ENCODE measurements at places on chromosomes 2 and 18.

DNA sequence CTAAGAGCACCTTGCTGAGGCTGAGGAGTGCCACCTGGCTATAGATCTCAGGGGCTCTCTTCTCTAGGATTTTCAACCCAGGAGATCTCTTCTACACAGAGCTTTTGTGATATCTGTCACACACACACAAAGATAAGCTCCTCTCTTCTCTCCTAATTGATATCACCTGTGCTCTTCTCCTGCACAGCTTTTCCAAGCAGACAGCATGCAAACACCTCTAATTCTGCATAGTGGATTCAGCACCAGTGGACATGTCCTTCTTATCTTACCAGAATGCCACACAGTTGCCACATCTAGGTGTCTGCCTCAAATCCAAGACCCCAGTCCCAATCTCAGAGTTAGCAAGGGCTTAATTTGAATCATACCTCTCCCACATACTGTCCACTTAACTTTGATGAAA lies 43.9 kb downstream of the LRATD1 start:
- DNase-seq, result no peak

DNA sequence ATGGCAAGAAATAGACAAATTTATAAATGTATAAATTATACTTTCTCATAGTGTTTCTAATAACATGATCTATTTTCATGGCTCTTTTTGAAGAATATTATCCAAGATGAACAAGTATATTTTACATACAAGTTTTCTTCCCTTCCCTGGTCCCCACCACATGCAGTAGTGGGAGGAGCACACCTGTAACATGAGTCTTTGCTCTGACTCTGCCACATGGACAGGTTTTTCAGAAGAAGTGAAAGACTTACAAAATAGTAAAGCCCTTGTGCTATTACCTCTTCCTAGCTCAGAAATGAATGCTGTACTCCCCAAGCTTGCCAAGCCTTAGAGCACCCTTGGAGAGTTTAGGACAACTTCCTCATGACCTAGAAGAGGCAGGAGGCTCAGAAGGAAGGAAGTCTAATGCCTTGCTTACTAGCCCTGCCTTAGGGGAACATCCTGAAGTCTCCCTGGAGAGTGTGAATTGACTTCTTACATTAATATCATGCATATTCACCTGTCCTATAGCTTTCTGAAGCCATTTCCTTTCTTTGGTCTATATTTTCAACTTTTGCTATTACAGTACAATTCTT lies 18.4 kb downstream of the MXD1 start:
- DNase-seq, result no peak

DNA sequence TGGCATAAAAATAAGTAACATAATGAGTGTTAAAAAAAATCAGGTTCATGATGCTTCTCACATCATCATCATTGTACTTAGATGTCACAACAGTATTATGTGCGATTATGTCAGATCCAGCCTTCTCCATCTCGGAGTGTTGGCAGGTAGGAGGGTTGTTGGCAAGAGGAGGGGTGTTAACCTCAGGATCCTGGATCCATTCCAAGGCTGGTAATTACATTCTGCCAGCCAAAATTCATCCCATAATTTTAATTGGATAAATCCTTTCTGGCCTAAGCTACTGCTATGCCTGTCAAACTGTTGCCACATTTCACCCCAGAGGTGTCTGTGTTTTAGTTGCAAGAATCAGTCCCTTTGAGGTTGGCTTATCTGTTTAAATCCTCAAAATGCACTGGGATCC lies 891 bp upstream of the FTCDNL1 start:
- DNase-seq, result no peak

DNA sequence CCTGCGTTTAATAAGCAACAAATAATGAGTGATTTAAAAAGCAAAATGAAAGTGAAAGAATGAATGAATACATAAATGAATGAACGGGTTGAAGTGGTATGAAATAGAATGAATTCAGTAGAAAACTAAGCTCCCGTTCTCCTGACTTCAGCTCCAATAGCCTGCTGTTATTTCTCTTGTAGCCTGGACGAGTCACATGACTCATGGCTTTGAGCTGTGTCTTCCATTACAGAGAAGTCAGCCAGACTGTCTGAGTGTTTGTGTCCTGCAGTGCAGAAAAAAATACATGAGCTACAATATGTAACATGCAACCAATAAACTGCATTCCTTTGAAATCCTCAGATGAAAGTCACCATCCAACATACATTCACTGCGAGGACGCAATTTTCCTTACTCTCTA lies 21.2 kb downstream of the SCG2 start:
- no peak for DNase-seq

- no peak for DNase-seq
These were observed 49.2 kb downstream of the CRIM1 start for GRCh38 chr2:36404754-36405153.

DNA sequence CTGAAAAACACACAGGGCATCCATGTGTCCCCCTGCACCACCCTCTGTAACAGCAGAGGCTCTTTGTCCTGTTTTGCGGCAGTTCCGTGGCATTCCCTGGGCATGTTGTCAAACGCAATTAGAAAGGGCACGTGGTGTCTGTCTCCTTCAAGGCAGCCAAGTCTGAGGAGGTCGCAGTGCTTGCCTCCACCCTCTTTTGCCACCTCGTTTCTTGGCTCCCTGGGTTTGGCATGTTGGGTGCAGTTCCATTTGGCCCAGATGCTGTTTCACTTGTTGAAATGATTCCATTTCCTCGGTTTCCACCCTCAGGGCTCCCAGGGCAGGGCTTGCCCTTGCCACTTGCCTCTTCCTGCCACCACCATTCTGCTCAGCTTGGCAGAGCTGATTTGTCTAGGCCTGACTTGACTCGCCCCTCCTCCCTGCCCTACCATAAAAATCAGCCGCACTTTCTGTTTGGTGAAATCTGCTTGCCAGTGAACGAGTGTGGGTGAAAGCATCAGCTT lies 12.4 kb downstream of the CCL20 start:
- DNase-seq, result no peak

GRCh38 chr2:44959855-44960254 lies 18.4 kb downstream of the SIX3 start:
- no peak for DNase-seq
